ENCODE measurements at places on chromosomes 4 and X. TPM values are rescaled to one million over a fixed set of nuclear protein-coding genes. Genes with fewer than 3 reads are reported as not detected.

- H3K4me1 ChIP-seq: no peaks in the 10 kb centered on the region
- H3K27ac ChIP-seq: no peak overlapping the region
- no peak overlapping the region for H3K4me3 ChIP-seq
- no peaks in the 10 kb centered on the region for H3K27me3 ChIP-seq
Observed at GRCh38 chr4:91111556-91111955, 984.4 kb downstream of the CCSER1 start.

DNA sequence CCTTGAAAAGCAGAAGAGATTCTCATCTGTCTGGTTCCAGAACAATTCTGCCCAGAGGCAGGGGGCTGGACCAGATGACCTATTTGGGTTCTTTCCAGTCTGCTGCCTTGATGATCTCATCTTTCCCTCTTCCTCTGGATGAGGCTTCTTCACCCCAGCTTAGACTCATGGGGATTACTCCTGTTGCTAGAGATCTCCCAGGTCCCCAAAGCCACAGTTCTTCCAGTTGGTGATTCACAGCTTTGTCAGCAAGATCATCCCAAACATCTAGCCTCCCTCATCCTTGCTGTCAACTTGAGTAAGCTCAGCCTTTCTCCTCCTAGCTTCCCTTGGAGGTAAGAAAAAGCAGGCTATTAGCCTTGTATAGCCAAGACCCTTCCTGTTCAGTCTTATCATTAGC lies 64.2 kb upstream of the PJA1 start:
- DNase-seq: no peak
- no peaks in the 10 kb centered on the region for H3K4me1 ChIP-seq
- no peaks in the 10 kb centered on the region for H3K36me3 ChIP-seq
- H3K27ac ChIP-seq: no peak overlapping the region
- no peaks in the 10 kb centered on the region for H3K27me3 ChIP-seq
- no peak overlapping the region for H3K4me3 ChIP-seq

- H3K4me3 ChIP-seq: no peak overlapping the region
- H3K4me1 ChIP-seq: peaks cover 1% of the 10 kb centered on the region
- H3K27me3 ChIP-seq: no peaks in the 10 kb centered on the region
- peaks cover 15% of the 10 kb centered on the region for H3K36me3 ChIP-seq
- no peak overlapping the region for H3K27ac ChIP-seq
Observed at GRCh38 chr4:88706574-88706973, 8.9 kb upstream of the NAP1L5 start.

GRCh38 chr4:7034262-7035081 lies 8.7 kb upstream of the TADA2B start:
- H3K27ac ChIP-seq: no peak overlapping the region
- no peak overlapping the region for H3K4me3 ChIP-seq
- DNase-seq: no peak
- peaks cover 10% of the 10 kb centered on the region for H3K36me3 ChIP-seq
- no peaks in the 10 kb centered on the region for H3K4me1 ChIP-seq

DNA sequence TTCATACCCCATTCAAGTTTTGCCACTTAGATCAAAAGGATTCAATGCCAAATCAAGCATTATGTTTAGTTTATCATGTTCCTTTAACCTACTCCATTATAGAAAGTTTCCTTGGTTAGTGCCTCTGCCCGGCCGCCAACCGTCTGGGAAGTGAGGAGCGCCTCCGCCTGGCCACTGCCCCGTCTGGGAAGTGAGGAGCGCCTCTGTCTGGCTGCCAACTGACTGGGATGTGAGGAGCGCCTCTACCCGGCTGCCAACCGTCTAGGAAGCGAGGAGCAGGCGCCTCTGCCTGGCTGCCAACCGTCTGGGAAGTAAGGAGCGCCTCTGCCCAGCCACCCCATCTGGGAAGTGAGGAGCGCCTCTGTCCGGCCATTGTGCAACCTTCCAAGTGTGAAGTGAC lies 36.3 kb upstream of the PDGFRA start:
- peaks cover 5% of the 10 kb centered on the region for H3K27me3 ChIP-seq
- H3K36me3 ChIP-seq: no peaks in the 10 kb centered on the region
- no peak overlapping the region for H3K4me3 ChIP-seq
- H3K27ac ChIP-seq: no peak overlapping the region
- no peaks in the 10 kb centered on the region for H3K4me1 ChIP-seq

Gene SH2D1A
- 47.0 TPM for total RNA-seq

DNA sequence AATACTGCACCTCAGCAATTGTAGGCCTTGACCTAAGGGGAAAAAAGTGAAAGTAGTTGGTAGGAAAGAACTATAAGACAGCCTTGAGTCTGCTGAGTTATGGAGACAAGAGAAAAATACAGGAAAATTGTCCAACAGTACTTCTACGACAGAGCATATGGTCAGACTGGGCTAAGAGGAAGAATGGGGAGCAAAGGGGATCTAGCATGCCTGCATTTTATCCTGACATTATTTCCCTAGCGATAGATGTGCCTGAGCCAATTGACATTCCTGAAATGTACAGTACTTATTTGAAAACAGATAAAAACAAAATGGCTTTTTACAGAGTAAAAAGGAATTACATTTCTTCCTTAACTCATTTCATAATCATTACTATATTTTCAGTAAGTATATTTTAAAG lies 22.2 kb downstream of the GUCY1A1 start:
- no peaks in the 10 kb centered on the region for H3K36me3 ChIP-seq
- H3K27me3 ChIP-seq: no peaks in the 10 kb centered on the region
- no peak overlapping the region for H3K27ac ChIP-seq
- DNase-seq: no peak
- H3K4me1 ChIP-seq: no peaks in the 10 kb centered on the region

Gene MAGEB2
- not detected for total RNA-seq

GRCh38 chr4:118866442-118866841 lies 22.2 kb upstream of the SYNPO2 start:
- no peak for DNase-seq
- no peak overlapping the region for H3K4me3 ChIP-seq
- H3K27ac ChIP-seq: no peak overlapping the region
- peaks cover 6% of the 10 kb centered on the region for H3K4me1 ChIP-seq
- H3K36me3 ChIP-seq: no peaks in the 10 kb centered on the region
- peaks cover 5% of the 10 kb centered on the region for H3K27me3 ChIP-seq

Gene FAM47E
- total RNA-seq: not detected

GRCh38 chr4:142366769-142367181 lies 479.3 kb downstream of the INPP4B start:
- H3K4me1 ChIP-seq: peaks cover 41% of the 10 kb centered on the region
- H3K27me3 ChIP-seq: no peaks in the 10 kb centered on the region
- no peak overlapping the region for H3K4me3 ChIP-seq
- no peak overlapping the region for H3K27ac ChIP-seq
- H3K36me3 ChIP-seq: peaks cover 44% of the 10 kb centered on the region

Gene BTC
- not detected for total RNA-seq

Gene POF1B
- not detected for total RNA-seq

- DNase-seq: no peak
- H3K36me3 ChIP-seq: no peaks in the 10 kb centered on the region
- peak overlapping the region; percentile 32 for H3K27ac ChIP-seq
- H3K4me1 ChIP-seq: no peaks in the 10 kb centered on the region
Observed at GRCh38 chr4:7539186-7539585, 104.5 kb upstream of the PSAPL1 start.

DNA sequence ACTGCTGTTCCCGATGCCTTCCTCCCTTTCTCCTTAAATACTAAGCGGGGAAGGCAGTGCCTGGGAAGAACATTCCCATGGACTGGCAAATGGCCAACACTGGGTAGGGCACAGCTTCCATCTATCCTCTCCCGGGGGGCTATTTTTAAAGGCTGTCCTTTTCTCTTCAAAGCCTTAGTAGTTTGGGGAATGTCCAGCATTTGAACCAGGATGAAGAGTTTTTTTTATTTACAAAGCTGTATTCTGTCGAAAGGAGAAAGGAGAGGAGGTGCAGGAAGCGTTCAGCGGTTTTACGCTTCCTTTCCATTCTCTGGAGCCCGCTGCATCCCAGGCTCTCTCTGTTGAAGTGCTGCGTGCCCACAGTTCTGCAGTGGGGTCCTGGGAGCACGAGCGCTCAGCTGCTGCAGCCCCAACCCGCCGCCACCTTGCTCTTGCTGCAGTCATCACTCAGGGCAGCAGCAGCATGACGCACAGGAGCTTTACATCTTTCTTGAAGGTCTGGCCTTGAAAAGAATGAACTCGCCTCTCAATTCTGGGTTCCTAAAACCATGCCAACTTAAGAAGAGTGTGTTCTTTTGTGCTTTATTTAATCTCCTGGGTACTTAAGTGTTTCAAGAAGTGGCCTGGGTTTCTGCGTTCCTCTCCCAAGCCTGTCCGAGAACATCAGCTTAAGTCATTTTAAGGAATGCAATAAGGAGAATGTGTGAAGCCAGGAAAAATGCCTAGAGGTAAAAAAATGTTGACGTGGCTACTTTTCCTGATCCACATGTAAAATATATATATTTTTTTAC lies 427.2 kb downstream of the MAPK10 start:
- DNase-seq: no peak
- H3K4me3 ChIP-seq: no peak overlapping the region
- H3K27ac ChIP-seq: no peak overlapping the region

Gene SOWAHB
- total RNA-seq: not detected

- H3K27me3 ChIP-seq: no peaks in the 10 kb centered on the region
- peaks cover 7% of the 10 kb centered on the region for H3K4me1 ChIP-seq
- H3K4me3 ChIP-seq: no peak overlapping the region
- H3K27ac ChIP-seq: peak overlapping the region; percentile 10
Observed at GRCh38 chr4:128847082-128847724, 37.7 kb downstream of the JADE1 start.

DNA sequence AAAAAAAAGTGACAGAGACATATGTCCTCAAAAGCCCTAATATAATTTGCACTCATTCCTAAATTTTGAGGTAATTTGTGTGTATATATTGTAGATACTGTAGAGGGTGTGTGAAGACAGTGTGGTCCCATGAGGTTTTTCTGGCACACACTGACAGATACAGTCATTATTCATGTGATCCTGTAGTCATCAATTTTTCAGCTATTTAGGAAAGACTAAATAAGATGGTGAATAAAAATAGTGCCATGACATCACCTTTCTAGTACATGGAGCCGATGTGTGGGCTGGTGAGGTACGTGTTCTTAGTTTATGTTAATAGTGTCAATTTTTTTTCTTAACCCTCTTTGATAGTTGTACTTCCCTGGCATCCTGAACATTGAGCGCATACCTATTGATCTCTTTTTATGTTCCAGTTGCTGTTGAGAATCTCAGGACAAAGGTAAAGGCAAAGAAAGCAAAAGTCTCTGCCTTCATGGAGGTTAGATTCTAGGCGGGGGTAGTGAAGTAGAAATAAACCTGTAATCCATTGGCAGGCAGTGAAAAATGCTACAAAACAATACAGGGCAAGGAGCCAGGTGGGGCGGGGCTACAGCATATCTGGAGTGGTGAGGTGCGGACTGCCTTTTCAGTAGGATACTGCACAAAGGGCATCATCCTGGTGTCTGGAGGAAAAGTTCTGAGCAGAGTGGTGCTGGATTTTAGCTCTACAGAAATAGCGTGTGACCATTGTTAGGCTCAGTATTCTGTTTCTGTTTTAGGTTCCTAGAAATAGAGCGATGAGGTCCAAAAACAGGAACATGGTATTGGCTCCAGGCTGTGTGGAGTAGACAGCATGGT lies 93.8 kb downstream of the ARHGAP10 start:
- H3K27me3 ChIP-seq: no peaks in the 10 kb centered on the region
- H3K4me3 ChIP-seq: no peak overlapping the region
- H3K27ac ChIP-seq: no peak overlapping the region
- peaks cover 3% of the 10 kb centered on the region for H3K36me3 ChIP-seq
- H3K4me1 ChIP-seq: peaks cover 9% of the 10 kb centered on the region
- no peak for DNase-seq

DNA sequence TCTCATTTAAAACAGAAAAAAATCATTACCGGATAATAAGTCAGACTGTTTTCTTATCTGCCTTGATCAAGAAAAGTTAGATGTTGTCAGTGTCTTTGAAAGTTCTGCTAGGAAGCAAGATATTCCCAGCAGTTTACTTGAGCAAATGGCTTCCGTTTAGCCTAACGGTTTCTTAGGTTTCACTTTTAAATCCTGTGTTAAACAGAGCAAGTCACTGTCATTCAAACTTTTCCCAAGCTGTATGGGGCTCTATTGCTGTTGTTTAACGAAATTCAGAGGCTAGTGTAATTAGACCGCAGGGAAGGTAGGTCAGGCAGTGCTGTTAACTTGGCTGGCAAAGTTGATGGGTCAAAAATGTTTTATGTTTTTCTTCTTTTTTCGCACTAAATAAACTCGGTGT lies 80.3 kb upstream of the NEIL3 start:
- DNase-seq: no peak
- peaks cover 2% of the 10 kb centered on the region for H3K27me3 ChIP-seq
- peaks cover 11% of the 10 kb centered on the region for H3K4me1 ChIP-seq
- peak overlapping the region; percentile 64 for H3K27ac ChIP-seq
- H3K4me3 ChIP-seq: peak overlapping the region; percentile 46

DNA sequence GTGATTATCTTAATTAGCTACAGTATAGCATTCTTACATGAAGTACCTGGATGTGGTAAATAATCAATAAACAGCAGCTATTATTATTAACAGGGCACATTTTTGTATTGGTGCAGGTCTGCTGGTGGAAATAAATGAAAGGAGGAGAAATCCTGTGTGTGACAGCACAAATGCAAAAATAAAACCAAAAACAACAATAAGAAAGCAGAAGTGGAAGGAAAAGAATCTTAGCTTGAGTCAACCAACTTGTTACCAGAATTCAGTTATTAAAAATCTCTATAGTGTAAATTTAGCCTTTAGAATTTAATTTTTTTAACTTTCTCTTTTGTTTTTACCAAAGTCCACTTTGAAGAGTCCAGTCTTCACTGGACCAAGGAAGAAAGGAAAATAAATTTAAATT lies 63.1 kb upstream of the LSM6 start:
- no peak overlapping the region for H3K4me3 ChIP-seq
- H3K27me3 ChIP-seq: peaks cover 17% of the 10 kb centered on the region
- no peaks in the 10 kb centered on the region for H3K4me1 ChIP-seq
- H3K36me3 ChIP-seq: no peaks in the 10 kb centered on the region

DNA sequence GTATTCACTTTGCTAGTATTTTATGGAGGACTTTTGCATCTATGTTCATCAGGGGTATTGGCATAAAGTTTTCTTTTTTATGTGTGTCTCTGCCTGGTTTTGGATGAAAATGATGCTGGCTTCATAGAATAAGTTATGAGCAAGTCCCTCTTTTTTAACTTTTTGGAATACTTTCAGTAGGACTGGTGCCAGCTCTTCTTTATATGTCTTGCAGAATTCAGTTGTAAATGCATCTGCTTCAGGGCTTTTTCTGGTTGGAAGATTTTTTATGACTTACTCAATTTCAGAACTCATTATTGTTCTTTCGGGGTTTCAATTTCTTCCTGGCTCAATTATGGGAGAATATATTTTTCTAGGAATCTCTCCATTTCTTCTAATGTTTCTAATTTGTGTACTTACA lies 9.1 kb upstream of the CSN2 start:
- DNase-seq: no peak
- no peak overlapping the region for H3K4me3 ChIP-seq
- H3K27ac ChIP-seq: no peak overlapping the region
- no peaks in the 10 kb centered on the region for H3K36me3 ChIP-seq

Gene HSFX2
- 0.23 TPM for total RNA-seq

DNA sequence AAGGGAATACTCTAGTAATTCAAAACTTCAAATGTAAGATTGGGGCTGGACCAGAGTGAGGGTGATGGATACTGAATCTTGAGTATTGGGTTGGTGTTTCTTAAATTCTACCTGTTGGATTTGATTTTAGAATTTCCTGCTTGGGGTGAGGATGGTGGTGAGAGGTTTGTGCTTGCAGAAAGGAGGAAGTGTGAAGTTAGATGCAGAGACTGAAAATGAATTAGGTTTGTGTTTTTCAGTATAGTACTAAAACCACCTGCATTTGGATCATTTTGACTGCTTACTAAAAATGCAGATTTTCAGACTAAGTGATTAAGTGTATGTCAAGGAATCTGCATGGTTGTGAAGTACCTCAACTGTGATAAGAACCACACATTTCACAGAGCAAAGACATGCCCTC lies 131.5 kb upstream of the CENPE start:
- no peak overlapping the region for H3K27ac ChIP-seq
- no peaks in the 10 kb centered on the region for H3K36me3 ChIP-seq
- no peak for DNase-seq

Gene RASSF6
- total RNA-seq: not detected

All from activated CD8-positive, alpha-beta memory T cell treated with anti-CD3 and anti-CD28 coated beads, Interleukin-2, amount 10 ng/mL, durations not matched to agents 7 days and 5 days (primary cell).